ENCODE measurements at places on chromosomes 1 and 21. TPM values are rescaled to one million over a fixed set of nuclear protein-coding genes. Genes with fewer than 3 reads are reported as not detected.

GRCh38 chr1:50208315-50208714 lies 99.6 kb downstream of the ELAVL4 start:
- no peak overlapping the region for H3K27ac ChIP-seq
- no peaks in the 10 kb centered on the region for H3K27me3 ChIP-seq
- H3K4me1 ChIP-seq, result no peaks in the 10 kb centered on the region
- no peak for DNase-seq
- H3K36me3 ChIP-seq, result no peaks in the 10 kb centered on the region
- no peak overlapping the region for H3K4me3 ChIP-seq

GRCh38 chr1:30478799-30479563 lies 244.4 kb downstream of the MATN1 start:
- DNase-seq, result no peak
- no peak overlapping the region for H3K27ac ChIP-seq
- H3K36me3 ChIP-seq, result no peaks in the 10 kb centered on the region
- no peak overlapping the region for H3K4me3 ChIP-seq
- H3K27me3 ChIP-seq, result no peaks in the 10 kb centered on the region

GRCh38 chr1:41294216-41294615 lies 52.1 kb upstream of the SCMH1 start:
- DNase-seq, result no peak
- no peak overlapping the region for H3K27ac ChIP-seq
- H3K27me3 ChIP-seq, result peaks cover 6% of the 10 kb centered on the region
- no peak overlapping the region for H3K4me3 ChIP-seq
- no peaks in the 10 kb centered on the region for H3K36me3 ChIP-seq
- no peaks in the 10 kb centered on the region for H3K4me1 ChIP-seq

- no peaks in the 10 kb centered on the region for H3K36me3 ChIP-seq
- DNase-seq, result no peak
- H3K27ac ChIP-seq, result no peak overlapping the region
- no peak overlapping the region for H3K4me3 ChIP-seq
- no peaks in the 10 kb centered on the region for H3K27me3 ChIP-seq
- peaks cover 6% of the 10 kb centered on the region for H3K4me1 ChIP-seq
Measured at GRCh38 chr21:34128674-34129038, 55.3 kb downstream of the MRPS6 start.

DNA sequence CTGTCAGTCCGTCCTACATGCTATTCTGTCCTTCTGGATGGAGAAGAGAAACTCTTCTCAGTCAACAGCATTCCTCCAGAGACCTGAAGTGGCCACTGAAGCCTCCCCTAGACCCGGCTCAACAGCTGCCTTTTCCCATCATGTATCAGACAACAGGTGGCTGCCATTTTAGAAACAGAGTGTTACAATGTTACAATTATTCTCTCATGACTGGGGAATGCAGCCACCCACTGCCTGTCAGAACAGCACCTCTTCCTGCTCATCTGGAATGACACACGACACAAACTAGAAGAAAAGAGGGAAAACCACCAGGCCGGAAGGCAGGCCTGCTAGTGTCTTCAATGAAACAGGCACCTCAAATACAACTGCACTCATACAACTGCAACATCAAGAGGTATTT lies 105.3 kb downstream of the PGBD5 start:
- H3K27ac ChIP-seq, result no peak overlapping the region
- no peaks in the 10 kb centered on the region for H3K27me3 ChIP-seq
- H3K4me3 ChIP-seq, result no peak overlapping the region
- H3K4me1 ChIP-seq, result no peaks in the 10 kb centered on the region

Gene GRIK1
- total RNA-seq, result not detected

Gene WNT2B
- total RNA-seq, result 3.6 TPM

GRCh38 chr1:66403007-66403731 lies 130.8 kb upstream of the SGIP1 start:
- H3K27me3 ChIP-seq, result no peaks in the 10 kb centered on the region
- no peak overlapping the region for H3K4me3 ChIP-seq
- H3K27ac ChIP-seq, result no peak overlapping the region
- H3K36me3 ChIP-seq, result no peaks in the 10 kb centered on the region
- H3K4me1 ChIP-seq, result no peaks in the 10 kb centered on the region

DNA sequence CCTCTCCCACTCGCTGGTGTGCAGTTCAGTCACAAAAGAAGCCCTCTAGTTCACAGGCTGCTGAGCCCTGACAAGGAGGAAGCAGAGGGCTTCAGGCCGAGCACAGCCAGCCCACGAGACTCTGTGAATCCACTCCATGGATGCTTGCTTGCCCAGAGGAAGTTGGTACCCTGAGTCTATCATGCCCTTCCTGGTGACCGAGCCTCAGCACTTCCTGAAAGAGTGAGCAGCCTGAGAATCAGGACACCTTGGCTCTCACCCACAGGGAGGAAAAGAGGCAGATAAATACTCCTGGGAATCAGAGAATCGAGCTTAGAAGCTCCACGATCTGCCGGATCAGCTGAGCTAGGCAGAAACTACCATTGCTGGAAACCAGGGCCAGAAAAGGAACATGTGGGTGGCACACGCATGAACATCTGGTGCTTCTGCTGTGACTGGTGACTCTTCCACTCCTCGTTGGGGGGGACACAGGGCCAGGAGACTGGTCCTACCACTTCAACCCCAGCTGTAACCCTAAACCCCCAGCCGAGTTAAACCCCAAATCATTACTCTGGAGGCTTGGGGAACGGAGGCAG lies 376.3 kb upstream of the CAMK1G start:
- no peaks in the 10 kb centered on the region for H3K36me3 ChIP-seq
- H3K27ac ChIP-seq, result no peak overlapping the region
- H3K27me3 ChIP-seq, result peaks cover 16% of the 10 kb centered on the region
- no peak for DNase-seq
- H3K4me1 ChIP-seq, result no peaks in the 10 kb centered on the region
- no peak overlapping the region for H3K4me3 ChIP-seq

Gene S100A5
- not detected for total RNA-seq

DNA sequence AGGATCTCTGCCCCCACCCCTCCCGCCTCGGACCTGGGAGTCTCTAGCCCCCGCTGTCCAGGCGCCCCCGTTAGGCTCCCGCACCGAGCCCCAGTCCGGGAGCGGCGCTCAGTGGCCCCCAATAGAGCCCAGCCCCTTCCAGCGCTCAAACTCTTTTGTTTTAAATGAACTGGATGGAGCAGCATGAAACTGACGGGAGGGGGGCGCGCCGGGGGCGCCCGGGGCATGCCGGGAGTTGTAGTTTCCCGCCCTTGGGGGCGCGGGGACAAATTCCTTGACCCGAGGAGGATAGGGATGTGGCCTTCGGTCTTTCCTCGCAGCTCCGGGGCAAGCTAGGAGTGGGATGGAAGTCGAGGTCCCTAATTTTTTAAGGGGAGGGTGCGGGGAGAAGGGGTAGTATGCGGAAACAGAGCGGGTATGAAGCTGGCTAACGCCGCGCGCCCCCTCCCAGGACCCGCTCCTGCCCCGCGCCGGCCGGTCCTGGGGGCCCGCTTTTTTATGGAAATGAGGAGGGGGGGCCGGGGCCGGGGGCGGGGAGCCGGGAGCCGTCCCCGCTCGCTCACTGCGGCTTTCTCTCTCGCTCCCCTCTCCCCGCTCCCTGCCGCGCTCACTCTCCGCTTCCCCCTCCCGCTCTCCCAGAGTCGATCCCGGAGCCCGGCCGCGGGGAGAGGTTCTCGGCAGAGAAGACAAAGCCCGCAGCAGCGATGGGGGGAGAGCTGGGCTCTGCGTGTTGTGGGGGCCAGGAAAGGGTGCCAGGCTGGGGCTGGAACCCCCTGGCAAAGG lies at the start of gene MEX3A:
TSS of gene MEX3A (minus strand) at position 157 of the 783 bp plus-strand sequence. CDS start 467 bp downstream, outside the sequence.
- H3K27me3 ChIP-seq, result no peaks in the 10 kb centered on the region
- H3K36me3 ChIP-seq, result peaks cover 1% of the 10 kb centered on the region
- DNase-seq, result peak; percentile 87
- H3K4me3 ChIP-seq, result peak within 1 kb of the TSS; percentile 97

DNA sequence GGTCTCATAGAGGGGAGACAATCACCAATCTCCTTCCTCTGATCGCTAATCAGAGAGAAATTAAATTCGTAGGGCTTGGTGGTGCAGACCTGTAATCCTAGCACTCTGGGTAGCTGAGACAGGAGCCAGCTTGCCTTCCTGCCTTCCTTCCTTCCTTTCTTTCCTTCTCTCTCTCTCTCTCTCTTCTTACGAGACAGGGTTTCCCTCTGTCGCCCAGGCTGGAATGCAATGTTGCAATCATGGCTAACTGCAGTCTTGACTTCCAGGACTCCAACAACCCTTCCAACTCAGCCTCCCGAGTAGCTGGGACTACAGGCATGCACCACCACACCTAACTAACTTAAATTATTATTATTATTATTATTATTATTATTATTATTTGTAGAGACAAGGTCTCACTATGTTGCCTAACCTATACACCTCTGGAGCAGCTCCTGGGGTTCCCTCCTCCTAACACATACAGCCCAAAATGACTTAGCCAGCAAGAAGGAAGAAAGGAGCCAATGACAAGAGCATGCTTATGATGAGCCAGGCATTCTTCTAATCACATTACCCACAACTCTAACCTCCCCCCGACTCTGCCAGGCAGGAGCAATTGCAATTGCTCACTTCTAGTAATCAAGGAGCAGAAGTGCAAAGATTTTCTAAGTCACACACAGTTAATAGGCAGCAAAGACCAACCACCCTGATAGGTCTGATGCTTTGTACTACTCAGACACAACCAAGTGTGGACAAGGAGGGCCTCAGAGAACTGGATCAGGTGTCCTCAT lies 105.4 kb upstream of the F3 start:
- no peak for DNase-seq
- H3K36me3 ChIP-seq, result no peaks in the 10 kb centered on the region
- no peak overlapping the region for H3K27ac ChIP-seq
- H3K27me3 ChIP-seq, result peaks cover 4% of the 10 kb centered on the region

Gene MAP10
- 2.0 TPM for total RNA-seq

Gene NCMAP
- not detected for total RNA-seq

Gene TOR1AIP2
- 102 TPM for total RNA-seq

Gene VANGL2
- not detected for total RNA-seq

GRCh38 chr1:243912347-243912746 lies 62.3 kb upstream of the AKT3 start:
- H3K27ac ChIP-seq, result no peak overlapping the region
- no peak for DNase-seq
- H3K4me3 ChIP-seq, result no peak overlapping the region
